ENCODE measurements at places on chromosomes 3 and 15.

GRCh38 chr15:33080006-33080405 is 114.5 kb downstream of the FMN1 start:
- DNase-seq, result no peak

- no peak for DNase-seq
Measured at GRCh38 chr15:88115486-88116152, 140.9 kb downstream of the NTRK3 start.

DNA sequence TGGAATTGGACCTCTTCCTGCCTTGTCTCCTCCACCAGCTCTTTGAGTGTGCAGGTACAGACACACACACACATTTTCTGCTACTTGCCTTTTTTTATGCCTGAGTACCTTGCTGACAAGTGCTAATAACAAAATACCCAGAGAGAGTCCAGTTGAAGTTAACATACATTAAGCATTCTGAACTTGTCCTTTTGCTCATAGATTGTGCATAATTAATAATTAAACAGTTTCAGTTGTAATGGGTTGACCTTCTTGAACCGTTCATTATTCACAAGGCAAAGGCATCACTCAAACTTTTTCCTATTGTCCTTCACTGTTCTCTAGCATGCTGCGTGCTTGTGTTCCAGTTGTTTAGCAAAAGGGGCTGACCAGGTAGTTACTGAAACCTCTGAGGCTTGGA is 59.6 kb upstream of the SKOR1 start:
- DNase-seq, result no peak

DNA sequence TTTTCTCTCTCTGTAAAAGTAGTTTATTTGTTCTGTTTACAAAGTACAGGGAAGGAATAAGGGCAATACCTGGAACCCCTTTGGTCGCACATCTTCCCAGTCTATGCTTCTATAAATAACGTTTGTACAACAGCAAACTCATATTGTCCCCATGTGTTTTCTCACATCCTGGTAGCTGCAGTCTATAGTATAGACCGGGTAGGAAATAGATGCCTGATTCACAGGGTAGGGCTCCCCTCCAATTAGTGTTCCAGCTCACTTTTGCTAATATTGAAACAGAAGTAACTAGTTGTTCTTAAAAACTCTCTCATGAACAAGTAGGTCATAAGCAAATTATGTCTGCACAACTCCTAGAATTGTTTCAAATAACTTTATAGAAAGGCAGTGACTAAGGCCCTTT is 17.7 kb downstream of the ATG7 start:
- DNase-seq, result no peak

GRCh38 chr3:119184796-119185570 is 11.6 kb downstream of the UPK1B start:
- peak; percentile 57 for DNase-seq

DNA sequence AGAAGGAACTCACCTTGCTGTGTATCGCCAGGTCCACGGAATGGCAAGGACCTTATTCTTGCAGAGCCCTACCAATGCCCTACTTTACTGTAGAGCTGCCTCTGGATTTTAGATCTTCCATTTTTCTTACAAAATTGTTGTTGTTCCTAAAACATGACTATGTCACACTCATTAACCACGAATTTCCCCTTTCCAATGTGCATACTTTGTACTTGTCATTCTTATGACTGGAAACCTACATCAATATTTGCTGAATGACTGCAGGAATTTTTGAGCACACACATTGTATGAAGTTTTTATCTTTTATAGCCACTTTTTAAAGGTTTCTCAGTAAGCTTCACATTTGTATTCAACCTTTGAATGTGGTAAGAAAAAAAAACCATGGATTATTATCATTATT is 35.9 kb upstream of the CMSS1 start:
- no peak for DNase-seq

DNA sequence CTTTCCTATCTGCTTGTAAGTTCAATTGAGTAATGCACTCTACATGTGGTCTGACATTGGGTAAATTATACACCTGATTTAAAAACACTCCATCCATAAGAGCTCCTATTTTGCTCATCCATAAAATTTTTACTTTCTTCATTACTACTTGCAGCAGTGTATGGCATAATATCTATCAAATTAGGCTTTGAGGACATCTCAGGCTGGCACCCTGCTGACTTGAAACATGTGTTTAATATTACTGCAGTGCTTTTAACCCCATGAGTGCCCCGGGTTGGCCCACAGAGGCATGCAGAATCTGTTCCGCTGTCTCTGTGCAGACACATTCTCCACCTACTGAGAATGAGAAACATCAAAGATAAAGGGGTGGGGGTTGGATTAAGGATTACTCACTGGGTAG is 249.9 kb upstream of the DNAJC19 start:
- no peak for DNase-seq

- DNase-seq, result no peak
Measured at GRCh38 chr15:63231706-63232105, 42.3 kb downstream of the RAB8B start.

- DNase-seq, result no peak
Measured at GRCh38 chr3:168250415-168250861, 154.7 kb upstream of the GOLIM4 start.

GRCh38 chr15:69232765-69233164 is 65.9 kb upstream of the PAQR5 start:
- no peak for DNase-seq

GRCh38 chr15:49286649-49287404 is 116.8 kb downstream of the GALK2 start:
- DNase-seq, result no peak

DNA sequence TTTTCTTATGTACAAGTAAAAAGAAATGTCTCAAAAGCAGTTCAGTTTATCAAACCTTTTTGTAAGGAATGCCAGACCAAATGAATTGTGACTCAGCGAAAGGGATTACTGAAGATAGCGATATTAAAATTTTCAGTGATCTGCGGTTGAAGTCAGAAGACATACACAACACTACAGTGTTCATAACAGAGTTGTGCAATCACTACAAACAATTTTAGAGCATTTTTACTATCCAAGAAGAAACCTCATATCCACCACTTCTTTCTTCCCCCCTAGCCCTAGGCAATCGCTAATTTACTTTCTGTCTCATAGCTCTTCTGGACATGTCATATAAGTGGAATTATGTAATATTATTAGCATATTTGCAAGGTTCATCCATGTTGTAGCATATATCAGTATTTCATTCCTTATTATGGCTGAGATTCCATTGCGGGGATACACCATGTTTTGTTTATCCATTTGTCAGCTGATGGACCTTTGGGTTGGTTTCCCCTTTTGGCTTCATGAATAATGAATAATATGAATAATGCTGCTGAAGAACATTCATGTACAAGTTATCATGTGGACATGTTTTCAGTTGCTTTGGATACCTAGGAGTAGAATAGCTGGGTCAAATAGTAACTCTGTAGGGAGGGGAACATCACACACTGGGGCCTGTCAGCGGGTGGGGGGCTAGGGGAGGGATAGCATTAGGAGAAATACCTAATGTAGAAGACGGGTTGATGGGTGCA is 23.6 kb upstream of the ALPK3 start:
- no peak for DNase-seq

DNA sequence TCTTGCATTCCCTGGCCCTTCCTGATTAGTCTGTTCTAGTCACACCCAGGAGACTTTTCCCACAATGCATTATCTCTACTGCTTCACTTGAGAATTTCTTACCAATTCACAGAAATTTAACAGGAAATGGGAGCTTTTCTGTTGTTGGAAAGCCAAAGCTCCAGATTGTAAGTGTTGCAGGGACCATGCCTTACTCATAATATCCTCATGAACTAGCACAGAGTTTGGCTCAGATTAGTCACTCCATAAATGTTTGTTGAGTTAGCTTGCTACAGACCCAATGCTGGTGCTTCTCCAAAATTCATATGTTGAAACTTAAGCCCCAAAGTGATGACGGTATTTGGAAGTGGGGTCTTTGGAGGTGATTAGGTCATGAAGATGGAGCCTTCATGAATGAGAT is 232.6 kb downstream of the GAP43 start:
- DNase-seq, result peak; percentile 5

DNA sequence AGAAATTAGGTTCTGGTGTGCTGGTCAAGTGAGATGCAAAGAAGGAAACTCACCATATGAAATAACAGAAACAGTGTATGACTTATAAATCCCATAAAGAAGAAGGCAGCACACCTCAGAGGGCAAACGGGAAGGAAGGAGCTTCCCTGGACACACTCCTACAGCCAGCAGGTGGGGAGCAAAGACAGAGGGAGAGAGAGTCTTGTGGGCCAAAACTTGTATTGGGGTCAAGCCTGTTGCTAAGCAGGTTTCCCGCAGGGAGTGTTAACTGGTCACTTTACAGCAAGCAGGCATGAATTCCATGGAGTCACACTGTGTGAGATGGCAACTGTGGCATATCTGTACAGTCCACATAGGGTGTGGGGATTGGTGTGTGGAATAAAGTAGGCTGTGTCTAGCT is 222.9 kb upstream of the NDN start:
- DNase-seq, result no peak

DNA sequence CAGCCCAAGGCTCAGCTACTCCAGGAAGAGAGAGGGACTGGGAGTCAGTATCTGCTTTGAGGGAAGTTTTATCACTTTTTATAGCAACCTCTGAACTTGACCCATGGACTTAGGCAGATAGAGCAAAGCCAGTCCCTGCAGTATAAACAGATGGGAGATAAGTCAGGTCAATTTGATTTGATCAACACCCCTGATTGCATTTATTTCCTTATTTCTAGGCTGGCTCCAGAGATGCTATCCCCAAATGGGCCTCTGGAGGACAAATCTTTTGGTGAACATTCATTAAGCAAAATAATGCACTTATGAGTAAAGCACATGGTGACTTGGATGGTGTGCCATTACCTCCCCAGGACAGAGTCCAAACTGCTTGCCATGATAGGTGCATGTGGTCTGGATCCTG is 8.9 kb upstream of the IDH3A start:
- no peak for DNase-seq

DNA sequence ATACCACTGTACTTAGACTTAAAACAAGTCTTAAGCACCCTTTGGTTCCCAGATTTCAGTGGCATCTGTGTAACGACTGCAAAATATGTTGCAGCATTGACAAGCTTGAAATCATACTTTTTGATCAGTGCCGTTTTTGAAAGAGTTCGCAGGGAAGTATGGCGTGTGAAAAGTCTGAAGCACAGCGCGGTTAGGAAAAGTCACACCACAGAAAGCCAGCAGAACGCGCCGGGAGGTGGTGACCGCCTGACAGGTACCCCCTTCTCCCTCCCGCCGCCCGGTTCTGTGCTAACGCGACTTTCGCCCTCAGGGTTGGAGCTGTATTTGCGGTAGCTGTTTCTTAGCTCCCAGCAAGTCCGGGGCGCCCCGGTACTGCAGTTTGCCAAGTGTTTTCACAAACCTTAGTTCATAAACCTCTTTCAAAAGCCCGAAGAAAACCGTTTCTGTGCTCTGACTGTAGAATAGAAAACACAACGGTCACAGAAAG is 481 bp upstream of the CRYBG3 start:
- DNase-seq, result no peak

GRCh38 chr3:54356261-54357045 is 234.1 kb downstream of the CACNA2D3 start:
- DNase-seq, result no peak

DNA sequence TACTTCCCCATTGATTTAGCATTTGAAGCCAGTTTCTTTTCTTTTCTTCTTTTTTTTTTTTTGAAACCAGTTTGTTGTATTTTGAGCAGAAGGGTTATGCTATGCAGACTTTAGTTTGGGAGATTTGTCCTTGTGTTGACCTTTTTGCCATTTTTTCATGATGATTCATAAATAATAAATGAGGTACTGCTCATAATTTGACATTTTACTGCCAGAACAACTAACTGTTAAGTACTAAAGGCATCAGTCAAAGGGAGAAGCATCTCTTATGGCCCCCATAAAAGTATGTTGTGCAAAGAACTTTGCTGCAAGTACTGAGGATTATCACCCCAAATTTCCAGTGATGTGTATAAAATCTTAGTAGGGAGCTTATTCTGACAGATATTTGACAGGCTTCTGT is 1.7 kb upstream of the GPR87 start:
- peak; percentile 51 for DNase-seq

DNA sequence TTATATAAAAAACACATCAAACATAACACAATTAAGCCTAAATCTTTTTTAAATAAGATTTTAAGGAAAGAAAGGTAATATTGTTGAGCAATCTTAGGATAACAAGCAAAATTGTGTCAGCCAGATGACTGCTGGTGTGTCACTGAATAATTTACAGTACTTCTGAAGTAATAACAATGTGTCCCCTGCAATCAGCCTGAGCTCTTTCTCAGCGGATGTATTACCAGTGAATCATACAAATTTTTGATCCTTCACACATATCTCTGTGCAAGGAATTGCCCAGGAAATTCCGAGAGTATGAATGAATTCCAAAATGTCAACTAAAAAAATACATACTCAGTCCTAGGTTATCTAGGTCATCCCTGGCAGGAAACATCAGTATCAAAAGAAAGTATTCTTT is 76.6 kb upstream of the PTX3 start:
- peak; percentile 76 for DNase-seq

GRCh38 chr3:139440639-139441556 is 35.4 kb downstream of the RBP2 start:
- no peak for DNase-seq

GRCh38 chr3:122006267-122006666 is 15.8 kb downstream of the ILDR1 start:
- no peak for DNase-seq

- no peak for DNase-seq
Measured at GRCh38 chr3:45224824-45225464, 1.1 kb downstream of the TMEM158 start.

GRCh38 chr3:156617145-156617544 is 57.2 kb upstream of the TIPARP start:
- DNase-seq, result no peak

- DNase-seq, result no peak
Measured at GRCh38 chr3:191070762-191071403, 128.2 kb upstream of the OSTN start.

- no peak for DNase-seq
Measured at GRCh38 chr3:138327831-138328230, 1.8 kb downstream of the NME9 start.

DNA sequence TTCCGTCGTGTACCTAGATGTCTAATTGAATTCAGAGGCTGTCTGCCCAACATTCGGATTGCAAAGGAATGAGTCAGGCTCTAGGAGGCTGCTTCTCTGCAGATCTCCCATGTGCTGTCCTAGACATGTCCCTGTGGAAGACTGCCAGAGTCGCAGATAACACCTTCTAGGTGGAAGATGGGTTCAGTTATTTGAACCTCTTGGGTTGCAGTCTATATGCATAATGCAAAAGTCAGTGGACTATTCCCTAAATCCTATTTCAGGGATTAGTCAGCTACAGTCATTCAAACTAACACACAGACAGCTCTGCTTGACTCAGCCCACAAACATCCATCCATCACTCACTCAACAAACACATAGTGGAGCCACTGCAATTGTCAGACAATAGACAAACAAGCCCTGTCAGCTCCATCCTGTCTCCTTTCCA is 300.0 kb upstream of the CTNNB1 start:
- no peak for DNase-seq

DNA sequence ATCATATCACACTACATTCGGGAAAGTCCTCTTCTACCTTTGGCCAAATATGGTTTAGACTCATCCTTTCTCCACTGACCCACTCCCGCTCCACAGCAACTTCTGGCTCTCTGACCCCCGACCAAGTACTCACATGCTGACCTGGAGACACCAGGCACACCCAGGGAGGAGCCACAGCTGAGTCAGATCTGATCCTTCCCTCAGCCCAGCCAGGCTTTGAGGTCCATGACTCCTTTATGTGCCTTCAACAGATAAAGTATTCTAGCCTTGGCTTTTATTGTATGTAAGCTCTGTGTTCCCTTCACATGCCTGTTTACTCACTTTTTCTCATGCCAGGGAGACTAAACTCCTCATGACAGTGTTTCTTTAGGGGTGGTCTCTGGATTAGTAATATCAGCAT is 166.9 kb upstream of the UMPS start:
- DNase-seq, result no peak

- no peak for DNase-seq
Measured at GRCh38 chr3:140219923-140220452, 285.0 kb downstream of the CLSTN2 start.
